Naive thymus-derived CD8-positive, alpha-beta T cell (primary cell): ENCODE measurements at places on chromosomes 1 and 21. TPM values are rescaled to one million over a fixed set of nuclear protein-coding genes. Genes with fewer than 3 reads are reported as not detected.
A peak's percentile ranks its signal among the peaks of the same experiment; 100 is the strongest.

- peak overlapping the region; percentile 63 for H3K27ac ChIP-seq
- H3K4me1 ChIP-seq = peaks cover 10% of the 10 kb centered on the region
- no peak overlapping the region for H3K4me3 ChIP-seq
- DNase-seq = no peak
Observed at GRCh38 chr1:45545553-45546310, 4.9 kb upstream of the AKR1A1 start.

GRCh38 chr1:67514786-67515185 is 84.6 kb upstream of the SERBP1 start:
- H3K4me3 ChIP-seq = no peak overlapping the region
- DNase-seq = no peak
- no peaks in the 10 kb centered on the region for H3K36me3 ChIP-seq
- H3K27me3 ChIP-seq = peaks cover 3% of the 10 kb centered on the region

- no peak overlapping the region for H3K4me3 ChIP-seq
- no peak overlapping the region for H3K27ac ChIP-seq
- H3K4me1 ChIP-seq = no peaks in the 10 kb centered on the region
- H3K27me3 ChIP-seq = peaks cover 3% of the 10 kb centered on the region
Observed at GRCh38 chr1:225257081-225257480, 170.8 kb downstream of the LBR start.

GRCh38 chr21:35053356-35054096 is 4.4 kb upstream of the RUNX1 start:
- no peaks in the 10 kb centered on the region for H3K27me3 ChIP-seq
- H3K4me3 ChIP-seq = no peak overlapping the region
- H3K4me1 ChIP-seq = peaks cover 52% of the 10 kb centered on the region
- no peak for DNase-seq
- H3K27ac ChIP-seq = peak overlapping the region; percentile 80
- H3K36me3 ChIP-seq = no peaks in the 10 kb centered on the region

DNA sequence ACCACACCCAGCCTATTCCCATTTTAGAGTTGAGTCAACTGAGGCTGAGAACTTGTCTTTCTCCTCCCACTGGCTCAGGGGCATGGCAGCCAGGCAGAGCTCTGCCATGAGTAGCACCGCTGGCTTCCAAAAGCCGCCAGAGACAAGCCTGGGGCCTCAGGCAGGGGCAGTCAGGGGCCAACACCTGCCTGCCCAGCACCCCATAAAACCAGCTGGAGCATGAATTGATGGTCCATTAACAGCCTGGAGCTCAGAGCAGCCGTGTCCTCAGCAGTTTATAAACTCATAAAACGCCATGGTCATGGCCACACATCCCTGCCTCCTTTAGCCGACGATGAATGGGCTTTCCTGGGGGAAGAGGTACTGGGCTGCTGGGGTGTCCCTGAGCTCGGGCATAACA is 50.6 kb upstream of the PAX7 start:
- H3K36me3 ChIP-seq = no peaks in the 10 kb centered on the region
- no peaks in the 10 kb centered on the region for H3K4me1 ChIP-seq
- peaks cover 3% of the 10 kb centered on the region for H3K27me3 ChIP-seq
- no peak for DNase-seq

- no peaks in the 10 kb centered on the region for H3K27me3 ChIP-seq
- no peaks in the 10 kb centered on the region for H3K36me3 ChIP-seq
- no peak overlapping the region for H3K27ac ChIP-seq
Observed at GRCh38 chr1:164803366-164803765, 244.4 kb downstream of the PBX1 start.

GRCh38 chr1:109790735-109791494 is 27.2 kb upstream of the EPS8L3 start:
- H3K4me1 ChIP-seq = peaks cover 19% of the 10 kb centered on the region
- H3K4me3 ChIP-seq = peak overlapping the region; percentile 28
- no peaks in the 10 kb centered on the region for H3K27me3 ChIP-seq
- DNase-seq = peak; percentile 74
- peak overlapping the region; percentile 87 for H3K27ac ChIP-seq
- no peaks in the 10 kb centered on the region for H3K36me3 ChIP-seq

GRCh38 chr21:21051109-21052055 is 53.2 kb downstream of the NCAM2 start:
- no peak for DNase-seq
- H3K4me3 ChIP-seq = no peak overlapping the region
- H3K27me3 ChIP-seq = no peaks in the 10 kb centered on the region
- no peak overlapping the region for H3K27ac ChIP-seq
- no peaks in the 10 kb centered on the region for H3K36me3 ChIP-seq
- H3K4me1 ChIP-seq = no peaks in the 10 kb centered on the region

DNA sequence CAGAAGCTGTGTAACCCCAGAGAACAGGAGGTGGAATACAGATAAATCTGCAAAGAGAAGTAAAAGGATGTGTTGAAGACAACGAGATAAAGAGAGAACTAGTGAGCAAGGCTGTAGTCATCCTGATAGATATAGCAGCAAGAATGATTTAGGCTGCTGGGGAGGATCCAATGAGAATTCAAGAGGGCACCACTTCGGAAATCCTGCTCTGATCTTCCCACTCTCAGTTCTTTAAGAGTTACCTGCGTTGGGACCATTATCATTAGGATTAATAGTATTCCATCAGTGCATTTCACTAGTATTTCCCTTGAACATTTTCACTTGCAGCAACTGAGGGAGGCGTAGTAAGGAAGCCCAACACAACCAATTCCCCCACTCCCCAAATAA is at the start of gene BRINP3:
Gene BRINP3 (minus strand): TSS at position 103 of the 387 bp plus-strand sequence.
- DNase-seq = no peak
- peaks cover 34% of the 10 kb centered on the region for H3K27me3 ChIP-seq
- H3K36me3 ChIP-seq = no peaks in the 10 kb centered on the region
- H3K4me1 ChIP-seq = peaks cover 10% of the 10 kb centered on the region

- no peak overlapping the region for H3K4me3 ChIP-seq
- peaks cover 8% of the 10 kb centered on the region for H3K4me1 ChIP-seq
- no peaks in the 10 kb centered on the region for H3K27me3 ChIP-seq
- DNase-seq = no peak
Observed at GRCh38 chr1:21853131-21853427, 41.0 kb downstream of the LDLRAD2 start.

- peak overlapping the region; percentile 91 for H3K27ac ChIP-seq
- H3K27me3 ChIP-seq = no peaks in the 10 kb centered on the region
- peaks cover 5% of the 10 kb centered on the region for H3K4me1 ChIP-seq
- H3K36me3 ChIP-seq = no peaks in the 10 kb centered on the region
Observed at GRCh38 chr21:26686278-26686677, 113.2 kb upstream of the CYYR1 start.

DNA sequence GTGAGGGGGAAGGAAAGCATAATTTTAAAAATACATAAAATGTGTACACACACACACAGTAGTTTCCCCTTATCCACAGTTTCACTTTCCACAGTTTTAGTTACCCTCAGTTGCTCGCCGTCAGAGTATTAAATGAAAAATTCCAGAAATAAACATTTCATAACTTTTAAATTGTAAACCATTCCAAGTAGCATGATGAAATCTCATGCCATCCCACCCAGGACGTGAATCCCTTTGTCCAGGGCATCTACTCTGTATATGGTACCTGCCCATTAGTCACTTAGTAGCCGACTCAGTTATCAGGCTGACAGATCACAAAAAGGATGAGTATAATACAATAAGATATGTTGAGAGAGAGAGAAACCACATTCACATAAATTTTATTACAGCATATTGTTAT is 36.2 kb downstream of the EPS15 start:
- peaks cover 14% of the 10 kb centered on the region for H3K4me1 ChIP-seq
- H3K27ac ChIP-seq = no peak overlapping the region
- no peak for DNase-seq
- H3K4me3 ChIP-seq = no peak overlapping the region
- H3K36me3 ChIP-seq = peaks cover 28% of the 10 kb centered on the region

DNA sequence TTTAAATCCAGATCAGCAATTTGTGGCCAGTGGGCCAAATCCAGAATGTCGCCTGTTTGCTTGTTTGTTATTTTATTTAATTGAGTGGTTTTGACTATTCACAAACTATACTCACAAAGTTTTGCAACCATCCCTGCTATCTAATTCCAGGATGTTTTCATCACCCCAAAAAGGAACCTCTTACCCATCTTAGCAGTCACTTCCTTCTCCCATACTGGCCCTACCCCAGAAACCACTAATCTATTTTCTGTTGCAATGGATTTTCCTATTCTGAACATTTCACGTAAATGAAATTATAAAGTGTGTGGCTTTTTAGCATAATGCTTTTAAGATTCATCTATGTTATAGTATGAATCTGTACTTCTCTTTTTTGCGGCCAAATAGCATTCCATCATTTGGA is 41.3 kb downstream of the WDTC1 start:
- H3K27me3 ChIP-seq = no peaks in the 10 kb centered on the region
- H3K27ac ChIP-seq = peak overlapping the region; percentile 8
- H3K36me3 ChIP-seq = peaks cover 26% of the 10 kb centered on the region
- DNase-seq = no peak

GRCh38 chr1:15460708-15461095 is 4.2 kb downstream of the CELA2A start:
- no peak overlapping the region for H3K27ac ChIP-seq
- no peaks in the 10 kb centered on the region for H3K36me3 ChIP-seq
- H3K27me3 ChIP-seq = peaks cover 1% of the 10 kb centered on the region
- H3K4me3 ChIP-seq = no peak overlapping the region
- DNase-seq = no peak
- H3K4me1 ChIP-seq = no peaks in the 10 kb centered on the region

- no peak for DNase-seq
- no peak overlapping the region for H3K27ac ChIP-seq
- no peaks in the 10 kb centered on the region for H3K4me1 ChIP-seq
- H3K27me3 ChIP-seq = no peaks in the 10 kb centered on the region
Observed at GRCh38 chr1:7568053-7568452, 203.0 kb upstream of the VAMP3 start.

DNA sequence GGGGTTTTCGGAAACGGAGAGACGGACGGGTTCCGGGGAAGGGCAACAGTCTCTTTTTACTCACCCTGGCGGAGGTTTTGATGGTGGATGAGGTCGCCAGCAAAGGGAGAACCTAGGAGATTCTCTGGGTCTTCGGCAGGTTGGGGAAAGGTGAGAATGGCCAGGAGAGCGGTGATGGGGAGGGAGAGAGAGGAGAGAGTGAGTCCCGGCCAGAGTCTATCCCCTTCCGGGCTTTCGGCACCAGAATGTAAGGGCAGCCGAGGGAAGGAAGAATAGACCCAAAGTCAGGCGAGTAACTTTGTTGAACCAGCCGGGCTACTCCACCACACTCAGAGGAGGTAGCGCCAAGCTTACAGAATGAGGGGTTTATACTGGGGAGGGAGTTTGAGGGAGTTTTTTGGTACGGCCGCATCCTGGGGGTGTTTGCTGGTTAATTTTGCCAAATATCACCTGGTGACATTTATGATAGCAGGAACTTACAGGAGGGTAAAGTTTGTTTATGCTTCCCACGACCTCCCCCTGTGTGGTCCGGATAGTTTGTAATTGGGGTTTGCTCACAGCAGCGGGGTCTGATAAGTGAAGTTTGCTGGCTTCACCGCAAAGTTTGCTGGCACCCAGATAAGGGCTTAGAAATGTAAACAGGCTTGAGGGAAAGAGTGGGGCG is 141.1 kb upstream of the ETV3 start:
- no peak overlapping the region for H3K27ac ChIP-seq
- H3K27me3 ChIP-seq = peaks cover 28% of the 10 kb centered on the region
- H3K36me3 ChIP-seq = no peaks in the 10 kb centered on the region

TMIGD3 gene
- not detected for polyA plus RNA-seq

CFHR1 gene
- not detected for polyA plus RNA-seq

AKNAD1 gene
- polyA plus RNA-seq = not detected

SPRR3 gene
- not detected for polyA plus RNA-seq

DNAJC11 gene
- 22.5 TPM for polyA plus RNA-seq

WNT2B gene
- polyA plus RNA-seq = not detected

AGBL4 gene
- polyA plus RNA-seq = not detected

KCNK2 gene
- not detected for polyA plus RNA-seq

SPRR2E gene
- not detected for polyA plus RNA-seq
